ENCODE measurements at places on chromosomes 3 and 15. TPM values are rescaled to one million over a fixed set of nuclear protein-coding genes. Genes with fewer than 3 reads are reported as not detected.

DNA sequence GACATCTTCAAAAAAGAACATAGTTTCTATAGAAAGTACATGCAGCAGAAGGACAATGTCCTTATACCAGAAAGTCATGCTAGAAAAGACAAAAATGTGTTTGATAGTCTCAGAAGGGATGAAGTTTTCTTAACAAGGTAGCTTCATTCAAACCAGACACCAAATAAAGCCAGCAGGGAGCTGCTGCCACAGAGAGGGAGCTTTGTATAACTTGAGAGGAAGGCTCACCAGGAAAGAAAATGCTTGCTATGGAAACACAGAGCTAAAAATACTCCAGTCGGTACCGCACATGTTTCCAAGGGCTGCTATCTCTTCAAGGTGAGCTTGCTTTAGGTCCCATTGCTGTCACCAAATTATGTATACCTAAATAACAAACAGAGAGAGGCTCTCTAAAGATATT lies 1074.8 kb upstream of the ALCAM start:
- DNase-seq = no peak

GRCh38 chr15:87910301-87910700 lies 346.2 kb downstream of the NTRK3 start:
- no peak for DNase-seq

GRCh38 chr3:135084976-135085375 lies 289.9 kb downstream of the EPHB1 start:
- DNase-seq = no peak

GRCh38 chr15:100559330-100559729 lies 30.6 kb upstream of the CERS3 start:
- no peak for DNase-seq

GRCh38 chr3:178205740-178206139 lies 330.5 kb upstream of the KCNMB2 start:
- no peak for DNase-seq

DNA sequence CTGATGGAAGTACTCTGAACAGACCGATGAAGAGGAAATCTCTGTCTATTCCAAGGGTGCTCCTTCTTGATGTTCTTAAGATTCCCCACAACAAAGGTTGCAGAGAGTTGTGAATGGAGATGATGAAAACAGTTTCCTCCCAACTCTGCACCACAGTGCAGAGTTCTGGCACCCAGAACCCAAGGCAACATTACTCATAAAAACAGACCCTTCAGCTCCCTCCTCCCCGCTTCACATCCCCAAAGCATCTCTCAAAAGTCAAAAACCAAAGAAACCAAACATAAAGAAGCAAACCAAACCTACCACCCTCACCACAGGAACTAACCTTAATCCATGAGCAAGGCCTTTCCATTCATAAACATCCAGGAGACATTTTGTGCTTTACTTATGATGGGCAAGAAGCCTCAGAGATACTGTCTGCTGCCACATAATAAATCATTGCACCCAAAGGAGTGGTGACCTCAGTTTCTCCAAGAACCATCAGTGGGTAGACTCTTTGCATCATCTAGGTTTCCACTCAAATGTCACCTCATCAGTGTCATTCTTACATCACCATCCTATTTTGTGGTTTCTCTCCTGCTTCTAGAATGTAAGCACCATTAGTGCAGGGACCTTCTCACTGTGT lies 13.2 kb downstream of the PCOLCE2 start:
- no peak for DNase-seq

DNA sequence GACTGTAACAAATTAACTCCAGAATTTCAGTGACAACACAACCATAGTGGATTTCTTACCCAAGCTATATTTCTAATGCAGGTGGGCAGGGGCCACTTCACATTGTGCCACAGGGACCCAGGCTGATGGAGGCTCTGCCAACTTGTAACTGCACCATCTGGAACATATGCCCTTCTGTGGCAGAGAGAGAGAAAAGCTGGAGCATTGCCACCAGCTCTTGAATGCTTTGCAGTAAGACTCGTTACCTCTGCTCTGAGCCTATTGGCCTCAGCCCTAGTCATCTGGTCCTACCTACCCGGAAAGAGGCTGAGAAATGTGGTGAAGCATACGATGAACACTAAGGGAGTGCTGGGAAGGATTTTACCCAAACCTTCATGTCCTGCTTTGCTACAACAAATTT lies 587.1 kb downstream of the ZNF385D start:
- no peak for DNase-seq

DNA sequence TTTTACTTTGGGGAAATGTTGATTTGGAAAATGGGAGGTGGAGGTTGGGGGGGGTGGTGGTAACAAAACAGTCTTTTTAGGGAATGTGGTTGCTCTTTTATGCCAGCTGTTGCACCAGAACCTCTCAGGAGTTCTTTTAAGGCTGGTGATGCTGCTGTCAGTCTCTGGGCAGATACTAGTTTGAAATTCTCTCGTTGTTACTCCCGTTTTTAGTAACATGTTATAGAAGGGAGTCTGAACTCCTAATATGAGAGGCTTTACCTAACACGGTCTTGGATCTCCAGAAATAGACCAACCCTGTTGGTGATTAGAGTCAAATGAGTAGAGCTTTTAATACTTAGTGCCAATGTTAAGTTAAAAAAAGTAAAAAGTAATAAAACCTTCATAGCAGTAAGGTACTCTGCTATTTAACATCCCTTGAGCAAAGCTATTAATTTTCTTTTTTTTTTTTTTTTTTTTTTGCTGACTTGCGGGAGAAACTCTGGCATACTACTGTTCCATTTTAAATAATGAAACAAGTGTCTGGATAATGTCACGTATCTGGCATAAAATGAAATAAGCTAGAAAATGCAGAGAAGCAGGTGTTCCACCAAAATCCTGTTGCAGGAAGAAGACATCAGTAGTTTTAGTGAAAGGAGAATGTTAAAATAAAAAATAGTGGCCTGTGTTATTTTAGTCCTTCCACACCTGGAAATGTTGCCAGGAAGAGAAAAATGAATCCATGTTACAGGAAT lies 156.7 kb downstream of the CACNA1D start:
- no peak for DNase-seq

GRCh38 chr3:14324224-14324944 lies 78.0 kb upstream of the SLC6A6 start:
- no peak for DNase-seq

GRCh38 chr3:4994823-4995499 lies 15.7 kb downstream of the BHLHE40 start:
- DNase-seq = no peak

DNA sequence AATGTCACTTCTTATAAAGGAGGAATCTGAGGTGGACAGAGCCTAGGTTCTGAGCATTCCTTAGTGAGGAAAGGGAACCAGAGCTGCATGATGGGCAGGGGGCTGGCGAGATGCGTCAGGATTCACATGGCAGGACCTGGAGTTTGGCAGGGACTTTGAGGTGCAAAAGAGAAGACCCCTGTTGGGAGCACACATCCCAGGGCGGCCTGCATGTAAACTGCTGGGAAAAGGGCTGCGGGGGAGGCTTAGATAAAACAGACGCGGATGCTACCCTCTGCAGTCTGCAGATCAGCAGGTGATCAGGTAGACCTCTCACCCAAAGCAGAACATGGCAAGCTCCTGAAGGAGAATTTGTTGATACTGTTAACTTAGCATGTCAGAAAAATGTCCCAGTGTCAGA lies 168.4 kb downstream of the VGLL4 start:
- DNase-seq = no peak

DNA sequence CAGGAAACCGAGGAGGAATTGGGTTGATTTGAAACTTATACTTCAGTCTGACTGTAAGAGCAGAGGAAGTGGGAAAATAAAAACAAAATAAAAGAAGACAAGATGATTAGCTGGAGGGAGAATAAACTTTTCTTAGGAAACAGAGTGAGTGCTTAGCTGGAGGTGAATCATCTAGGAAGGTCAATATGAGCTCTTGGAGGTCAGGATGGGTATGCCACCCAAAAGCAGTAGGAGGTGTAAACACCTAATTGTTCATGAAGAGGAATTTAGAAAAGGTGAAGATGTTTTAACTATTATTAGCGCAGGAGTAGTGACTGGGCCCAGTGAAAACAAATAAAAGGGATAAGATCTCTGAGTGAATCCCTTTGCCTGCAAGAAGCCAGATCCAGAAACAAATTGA lies 39.9 kb upstream of the ARL14 start:
- no peak for DNase-seq

GRCh38 chr3:81931265-81932251 lies 170.1 kb upstream of the GBE1 start:
- no peak for DNase-seq

- DNase-seq = no peak
Observed at GRCh38 chr3:185737020-185737419, 87.8 kb downstream of the IGF2BP2 start.

- DNase-seq = no peak
Observed at GRCh38 chr3:5357089-5357488, 169.6 kb downstream of the EDEM1 start.

DNA sequence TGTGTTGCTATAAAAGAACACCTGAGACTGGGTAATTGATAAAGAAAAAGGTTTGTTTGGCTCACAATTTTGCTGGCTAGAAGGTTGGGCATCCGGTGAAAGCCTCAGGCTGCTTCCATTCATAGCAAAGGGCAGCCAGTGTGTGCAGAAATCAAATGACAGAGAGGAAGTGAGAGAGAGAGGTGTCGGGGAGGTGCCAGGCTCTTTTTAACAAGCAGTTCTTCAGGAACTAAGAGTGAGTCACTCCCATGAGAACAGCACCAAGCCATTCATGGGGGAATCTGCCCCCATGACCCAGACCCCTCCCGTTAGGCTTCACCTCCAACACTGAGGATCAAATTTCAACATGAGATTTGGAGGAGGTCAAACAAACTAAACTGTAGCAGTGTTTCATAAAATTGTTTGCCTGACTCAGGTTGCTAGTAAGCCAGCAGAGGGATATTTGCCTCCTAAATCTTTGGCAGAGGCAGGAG lies 4.5 kb upstream of the PARP15 start:
- peak; percentile 34 for DNase-seq

DNA sequence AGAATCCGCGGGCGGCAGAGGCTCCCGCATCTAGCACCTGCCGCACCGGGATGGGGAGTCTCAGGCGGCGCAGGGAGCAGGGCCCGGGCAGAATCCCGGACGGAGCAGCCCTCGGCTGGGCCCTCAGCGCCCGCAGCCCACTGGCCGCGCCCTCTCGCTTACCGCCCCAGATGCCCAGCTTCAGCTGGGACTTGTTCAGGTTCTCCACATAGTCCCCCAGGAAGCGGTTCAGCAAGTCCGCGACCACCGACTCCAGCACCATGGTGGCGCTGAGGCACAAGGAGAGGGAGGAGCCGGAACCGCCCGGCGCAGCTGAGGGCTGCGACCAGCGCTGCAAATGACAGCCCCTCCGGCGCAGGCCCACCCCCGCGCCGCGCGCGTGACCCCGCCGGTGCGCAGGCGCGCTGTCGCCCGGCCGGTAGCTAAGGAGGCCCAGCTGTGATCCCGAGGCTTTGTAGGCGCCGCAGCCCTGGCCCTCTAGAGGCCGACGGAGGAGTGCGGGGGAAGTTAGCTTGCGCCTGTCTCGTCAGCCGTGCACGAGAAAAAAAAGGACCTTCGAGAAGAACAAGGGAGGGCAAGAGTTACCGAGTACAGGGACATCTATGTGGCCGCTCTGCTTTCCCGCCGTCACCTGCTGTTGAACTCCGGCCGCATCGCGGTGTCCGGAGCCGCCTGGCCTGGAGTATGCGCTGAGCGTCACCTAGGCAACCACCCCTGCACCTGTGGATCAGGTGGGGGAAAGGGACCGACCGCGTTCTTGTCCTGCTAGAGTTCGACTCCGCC lies at the start of gene VPS13C:
TSS of gene VPS13C (minus strand) at position 335 of the 783 bp plus-strand sequence. CDS start at position 262, 73 bp downstream.
- DNase-seq = peak; percentile 97

DNA sequence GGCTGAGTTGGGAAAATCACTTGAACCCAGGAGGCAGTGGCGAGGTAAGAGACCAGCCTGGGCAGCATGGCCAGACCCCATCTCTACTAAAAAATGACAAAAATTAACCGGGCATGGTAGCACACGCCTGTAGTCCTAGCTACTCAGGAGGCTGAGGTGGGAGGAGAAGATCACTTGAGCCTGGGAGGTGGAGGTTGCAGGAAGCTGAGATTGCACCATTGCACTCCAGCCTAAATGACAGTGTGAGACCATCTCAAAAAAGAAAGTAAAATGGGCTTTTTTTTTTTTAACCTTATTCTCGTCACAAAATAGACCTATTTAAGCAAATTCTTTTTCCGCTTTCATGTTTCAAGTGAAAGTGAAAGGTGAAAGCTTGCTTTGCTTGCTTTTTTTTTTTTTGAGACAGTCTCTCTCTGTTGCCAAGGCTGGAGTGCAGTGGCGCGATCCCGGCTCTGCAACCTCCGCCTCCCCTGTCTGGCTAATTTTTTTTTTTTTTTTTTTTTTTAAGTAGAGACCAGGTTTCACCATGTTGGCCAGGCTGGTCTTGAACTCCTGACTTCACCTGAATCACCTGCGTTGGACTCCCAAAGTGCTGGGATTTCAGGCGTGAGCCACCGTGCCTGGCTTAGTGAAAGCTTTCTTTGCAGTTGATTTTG lies 3.6 kb downstream of the PDIA3 start:
- no peak for DNase-seq

GRCh38 chr15:26232691-26233090 lies 369.6 kb upstream of the ATP10A start:
- DNase-seq = no peak

DNA sequence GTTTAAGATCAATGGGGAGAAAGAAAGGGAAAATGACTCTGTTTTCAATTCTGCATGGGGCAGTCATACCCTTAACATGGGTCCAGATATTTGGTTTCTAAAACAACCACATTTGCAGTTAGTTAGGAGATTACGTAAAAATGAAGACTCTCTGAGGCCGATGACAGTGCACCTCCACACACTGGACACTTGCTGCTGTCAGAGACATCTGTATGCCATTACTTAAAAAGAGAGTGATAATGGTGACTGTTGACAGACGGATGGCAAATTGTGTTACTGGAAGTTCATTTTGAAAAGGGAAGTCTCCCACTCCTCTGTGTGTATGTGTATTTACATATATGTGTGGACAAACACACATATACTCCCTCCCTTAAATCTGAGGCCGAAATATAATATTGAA lies 304.5 kb upstream of the SEMA6D start:
- DNase-seq = no peak

GRCh38 chr3:108036984-108037741 lies 53.7 kb downstream of the CD47 start:
- DNase-seq = no peak

C3orf22 gene
- total RNA-seq = not detected

CFAP91 gene
- total RNA-seq = not detected

CCR4 gene
- total RNA-seq = not detected

CCR8 gene
- not detected for total RNA-seq

C3orf49 gene
- not detected for total RNA-seq

SAMMSON gene
- not detected for total RNA-seq

NR2E3 gene
- 0.13 TPM for total RNA-seq

LSMEM2 gene
- not detected for total RNA-seq

TSPAN3 gene
- total RNA-seq = 364 TPM

PLA2G4D gene
- total RNA-seq = 0.03 TPM

TNFSF10 gene
- total RNA-seq = 14.8 TPM
